ENCODE measurements at places on chromosomes 2 and 18.

- DNase-seq: no peak
Observed at GRCh38 chr18:55968550-55968949, 380.6 kb upstream of the TCF4 start.

DNA sequence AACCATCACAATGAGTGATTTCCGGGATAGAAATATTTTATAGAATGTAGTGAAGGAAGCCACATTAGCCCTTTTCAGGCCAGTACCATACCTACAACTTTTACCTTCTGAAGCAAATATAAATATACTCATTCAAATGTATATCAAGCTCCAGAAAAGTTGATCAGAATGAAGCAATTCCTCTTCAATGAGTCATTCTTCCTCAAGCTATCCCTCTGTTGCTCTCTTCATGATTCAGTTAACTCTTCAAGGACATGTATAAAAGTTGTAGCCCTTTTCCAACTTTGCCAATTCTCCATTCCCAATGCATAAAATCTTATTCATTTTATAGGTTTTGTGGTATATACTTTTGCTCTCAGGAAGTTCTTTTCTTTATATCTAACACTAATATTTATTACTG is 242.1 kb upstream of the RGPD4 start:
- no peak for DNase-seq

DNA sequence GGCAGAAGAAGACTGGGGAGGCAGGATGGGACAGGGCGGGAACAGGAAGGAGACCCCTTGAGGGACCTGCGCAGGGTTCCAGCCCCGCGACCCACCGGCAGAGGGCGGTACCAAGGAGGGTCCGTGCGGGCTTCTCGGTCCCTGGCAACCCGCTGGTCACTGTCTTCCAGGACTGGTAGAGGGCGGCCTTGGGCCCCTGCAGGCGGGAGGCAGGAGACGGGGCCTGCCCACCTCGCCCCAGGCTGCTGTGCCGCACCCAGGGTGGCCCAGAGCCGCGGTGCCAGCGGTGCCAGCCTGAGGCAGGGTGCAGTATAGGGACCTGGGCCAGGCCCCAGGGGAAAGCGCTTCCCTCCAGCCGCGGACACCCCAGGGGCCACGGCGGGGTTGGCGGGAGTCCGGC is 34.5 kb downstream of the NEURL3 start:
- DNase-seq: peak; percentile 46

DNA sequence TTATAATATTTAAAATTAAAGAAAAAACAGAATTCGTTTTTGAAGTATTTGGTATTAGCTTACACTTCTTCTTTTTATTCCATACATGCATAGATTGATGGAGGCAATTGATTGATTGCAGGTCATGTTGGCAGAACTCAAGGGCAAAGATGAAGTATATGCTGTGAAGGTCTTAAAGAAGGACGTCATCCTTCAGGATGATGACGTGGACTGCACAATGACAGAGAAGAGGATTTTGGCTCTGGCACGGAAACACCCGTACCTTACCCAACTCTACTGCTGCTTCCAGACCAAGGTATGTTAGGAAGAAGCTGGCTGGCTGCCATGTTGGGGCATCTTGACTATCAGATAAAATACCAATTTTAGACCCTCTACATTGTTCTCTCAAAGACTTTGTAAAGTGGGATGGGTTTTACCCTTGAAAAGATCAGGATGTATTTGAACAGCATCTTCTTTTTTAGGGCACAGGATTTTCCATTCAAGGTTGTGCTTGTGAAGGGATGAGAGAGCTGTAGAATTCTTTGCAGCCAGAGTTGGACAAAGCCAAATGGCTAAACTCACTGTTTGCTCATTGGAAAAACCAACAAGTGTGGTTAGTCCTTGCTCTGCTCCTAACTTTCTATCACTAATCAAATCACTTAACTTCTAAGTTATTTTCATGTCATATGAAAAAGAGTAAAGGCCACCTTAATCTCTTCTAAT is 286.8 kb upstream of the EPAS1 start:
- DNase-seq: no peak

- no peak for DNase-seq
Observed at GRCh38 chr18:32439241-32439640, 31.4 kb downstream of the GAREM1 start.

- no peak for DNase-seq
Observed at GRCh38 chr2:54579682-54580620, 123.8 kb downstream of the SPTBN1 start.

Measured in right forelimb (tissue), 1 donor.